ENCODE measurements at places on chromosomes 6 and 20. TPM values are rescaled to one million over a fixed set of nuclear protein-coding genes. Genes with fewer than 3 reads are reported as not detected.

Gene DSP
- polyA plus RNA-seq: 6.3 TPM

DNA sequence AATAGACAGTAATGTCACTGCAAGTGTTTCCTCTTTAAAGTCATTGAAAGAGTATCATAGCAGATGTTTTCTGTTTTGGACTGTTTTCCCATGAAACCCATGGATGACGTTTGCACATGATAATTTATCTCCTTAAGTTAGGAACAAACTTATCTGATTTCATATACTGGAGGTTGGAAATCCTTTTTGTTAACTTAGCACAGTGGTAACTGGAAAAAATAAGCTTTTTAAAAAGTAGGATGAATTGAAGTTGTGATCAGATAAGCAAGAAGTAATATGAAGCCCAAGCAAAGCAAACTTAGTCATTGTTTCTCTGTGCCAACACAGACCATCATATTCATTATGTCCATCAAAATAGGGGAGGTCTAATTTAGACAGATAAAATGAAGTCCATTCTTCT lies 61.6 kb downstream of the PLCB4 start:
- no peaks in the 10 kb centered on the region for H3K36me3 ChIP-seq
- H3K27me3 ChIP-seq: no peaks in the 10 kb centered on the region
- H3K4me1 ChIP-seq: no peaks in the 10 kb centered on the region
- H3K27ac ChIP-seq: no peak overlapping the region
- H3K4me3 ChIP-seq: no peak overlapping the region

DNA sequence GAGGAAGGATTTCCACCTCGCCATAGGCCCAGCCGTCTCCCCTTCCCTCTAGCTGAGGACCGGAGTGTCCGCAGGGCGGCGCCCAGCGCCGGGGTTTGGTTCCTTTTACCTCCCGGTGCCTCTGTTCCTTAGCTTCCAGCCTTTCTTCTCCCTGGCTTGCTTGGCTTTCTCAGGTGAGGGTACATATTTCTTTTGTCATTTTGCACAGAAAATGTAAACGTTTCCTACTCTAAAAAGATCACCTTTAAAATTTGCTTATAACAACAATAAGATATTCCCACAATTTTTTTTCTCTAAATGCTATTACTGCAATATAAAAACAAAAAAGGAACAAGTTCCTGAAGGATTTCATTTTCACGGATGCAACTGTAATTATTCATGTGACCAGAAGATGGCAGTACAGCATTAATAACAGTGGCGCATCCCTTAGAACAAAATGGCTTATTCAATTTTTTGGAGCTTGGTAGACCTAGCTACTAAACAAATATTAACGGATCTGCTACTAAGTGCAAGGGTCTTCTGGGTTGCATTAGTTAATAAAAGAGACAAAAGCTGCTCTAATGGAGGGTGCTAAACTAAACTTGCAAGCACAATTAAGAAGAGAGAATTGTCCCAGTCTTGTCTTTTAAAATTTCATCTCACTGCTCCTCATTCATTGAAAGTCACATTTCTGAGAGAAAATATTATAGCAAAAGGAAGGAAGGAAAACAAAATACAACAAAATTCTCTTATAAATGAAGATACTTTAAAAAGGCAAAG lies 172.9 kb downstream of the ADGRG6 start:
- H3K27ac ChIP-seq: no peak overlapping the region
- DNase-seq: peak; percentile 17
- no peaks in the 10 kb centered on the region for H3K36me3 ChIP-seq
- no peaks in the 10 kb centered on the region for H3K4me1 ChIP-seq
- no peak overlapping the region for H3K4me3 ChIP-seq

Gene GHRH
- polyA plus RNA-seq: not detected

Gene EYS
- polyA plus RNA-seq: 0.06 TPM

GRCh38 chr6:50091641-50092040 lies 41.9 kb upstream of the DEFB112 start:
- H3K27ac ChIP-seq: no peak overlapping the region
- no peaks in the 10 kb centered on the region for H3K4me1 ChIP-seq
- H3K27me3 ChIP-seq: no peaks in the 10 kb centered on the region
- DNase-seq: no peak
- no peak overlapping the region for H3K4me3 ChIP-seq
- no peaks in the 10 kb centered on the region for H3K36me3 ChIP-seq

Measured in naive B cell (primary cell).